ENCODE measurements at places on chromosomes 5 and 9.

DNA sequence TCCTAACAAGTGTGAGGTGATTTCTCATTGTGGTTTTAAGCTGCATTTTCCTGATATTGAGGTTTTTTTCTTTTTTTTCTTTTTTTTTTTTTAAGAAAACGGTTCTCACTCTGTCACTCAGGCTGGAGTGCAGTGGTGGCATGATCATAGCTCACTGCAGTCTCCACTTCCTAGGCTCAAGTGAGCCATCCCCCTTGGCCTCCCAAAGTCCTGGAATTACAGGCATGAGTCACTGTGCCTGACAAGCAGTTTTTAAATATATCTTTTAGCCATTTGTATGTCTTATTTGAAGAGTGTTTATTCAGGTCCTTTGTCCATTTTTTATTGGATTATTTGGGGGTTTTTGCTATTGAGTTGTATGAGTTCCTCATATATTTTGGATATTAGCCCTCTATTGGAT lies 53.8 kb downstream of the GCNT1 start:
- no peak for DNase-seq

- no peak for DNase-seq
Measured at GRCh38 chr5:142671801-142672200, 14.1 kb downstream of the FGF1 start.

DNA sequence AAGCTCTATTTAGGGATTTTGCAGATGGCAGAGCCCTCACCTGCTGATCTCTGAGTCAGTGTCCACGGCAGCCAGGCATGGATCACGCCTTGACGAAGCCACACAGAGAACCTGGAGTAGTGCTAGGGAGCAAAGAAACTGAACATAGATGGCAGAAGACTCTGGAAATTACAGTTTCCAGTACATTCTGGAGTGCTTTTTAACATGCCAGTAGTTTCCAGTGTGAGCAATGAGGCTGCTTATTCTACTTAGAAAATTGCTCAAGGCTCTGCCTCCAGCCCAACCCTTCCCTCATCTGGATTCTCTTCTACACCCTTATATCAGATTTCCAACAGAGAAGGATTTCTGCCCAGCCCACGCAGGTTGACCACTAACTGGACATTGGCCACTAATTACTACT lies 203.3 kb downstream of the ADAMTS12 start:
- DNase-seq: no peak

DNA sequence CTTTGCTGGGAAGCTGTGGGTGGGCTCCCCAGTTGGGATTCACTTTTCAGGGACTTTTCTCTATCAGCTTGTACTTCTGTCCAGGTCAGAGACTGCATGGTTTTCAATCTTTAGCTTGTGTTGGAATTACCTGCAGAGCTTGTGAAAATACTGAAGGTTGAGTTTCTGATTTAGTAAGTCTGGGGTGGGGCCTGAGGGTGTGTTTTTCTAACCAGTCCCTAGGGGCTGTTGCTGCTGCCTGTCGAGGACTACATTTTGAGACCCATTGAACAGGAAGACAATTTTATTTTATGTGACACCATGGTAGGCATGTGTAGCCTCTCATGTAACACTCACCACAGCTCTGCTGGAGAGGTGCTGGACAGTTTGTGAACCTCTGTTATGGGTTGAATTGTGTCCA lies 14.7 kb upstream of the MLANA start:
- no peak for DNase-seq

DNA sequence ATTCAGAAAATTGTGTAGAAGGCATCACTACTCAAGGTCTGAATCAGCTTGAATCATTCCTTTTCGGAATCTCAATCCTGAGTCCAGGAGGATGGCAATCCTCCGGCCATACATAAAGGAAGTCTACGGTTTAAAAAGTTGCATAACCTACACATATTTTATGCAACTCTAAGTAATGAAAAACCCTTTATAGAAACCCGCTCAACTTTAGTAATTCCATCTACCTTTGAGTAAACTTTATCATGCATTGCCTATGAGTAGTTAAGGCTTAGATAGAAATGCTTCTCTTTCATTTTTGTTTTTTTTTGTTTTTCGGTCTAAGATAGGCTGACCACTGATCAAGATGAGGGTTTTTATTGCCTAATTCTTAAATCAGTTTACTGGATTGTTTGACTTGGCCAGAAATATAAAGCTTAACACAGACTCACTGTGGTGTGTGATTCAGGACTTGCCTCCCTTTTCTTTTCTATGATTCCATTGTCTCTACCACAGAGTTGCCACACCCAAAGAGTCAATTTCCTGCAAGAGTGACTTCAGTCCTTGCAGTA lies 85.0 kb downstream of the LURAP1L start:
- DNase-seq: no peak

GRCh38 chr9:83154821-83155220 lies 91.9 kb upstream of the RASEF start:
- no peak for DNase-seq

- no peak for DNase-seq
Measured at GRCh38 chr5:15734058-15734457, 234.1 kb downstream of the FBXL7 start.

- no peak for DNase-seq
Measured at GRCh38 chr5:35229076-35230037, 930 bp downstream of the PRLR start.

- DNase-seq: no peak
Measured at GRCh38 chr9:91943478-91944470, 6.3 kb downstream of the ROR2 start.

DNA sequence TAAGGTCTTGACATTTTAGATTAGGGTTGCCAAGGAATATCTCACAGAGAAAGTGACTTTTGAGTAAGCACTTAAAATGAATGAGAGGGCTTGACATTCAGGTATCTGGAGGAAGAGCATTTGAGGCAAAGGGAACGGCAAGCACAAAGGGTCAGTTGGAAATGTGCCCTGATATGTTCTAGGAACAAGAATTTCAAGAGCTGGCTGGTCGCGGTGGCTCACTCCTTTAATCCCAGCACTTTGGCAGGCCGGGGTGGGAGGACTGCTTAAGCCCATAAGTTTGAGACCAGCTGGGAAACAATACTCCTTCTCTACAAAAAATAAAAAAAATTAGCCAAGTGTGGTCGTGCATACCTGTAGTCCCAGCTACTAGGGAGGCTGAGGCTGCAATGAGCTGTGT lies 16.5 kb downstream of the KIAA1958 start:
- no peak for DNase-seq

All from activated T-cell treated with anti-CD3 and anti-CD28 coated beads, Interleukin-2, amount 50 U/mL, for 4 hours (primary cell).